Aortic smooth muscle cell (primary cell): ENCODE measurements at places on chromosomes 12 and 14. TPM values are rescaled to one million over a fixed set of nuclear protein-coding genes. Genes with fewer than 3 reads are reported as not detected.

Gene C14orf180
- not detected in 2 replicates for total RNA-seq

Gene IQSEC3
- total RNA-seq: under 0.01 TPM in 2 replicates

Gene SLC10A1
- total RNA-seq: not detected in 2 replicates

Gene KRT75
- not detected in 2 replicates for total RNA-seq

Gene NFATC4
- total RNA-seq: 32.8 and 34.5 TPM in 2 replicates

Gene IL23A
- total RNA-seq: 0.12 TPM in 1 of 2 replicates, not detected in the other

Gene CCDC184
- 0.19 and 0.53 TPM in 2 replicates for total RNA-seq

Gene TCL1B
- not detected in 2 replicates for total RNA-seq

Gene CCDC196
- not detected in 2 replicates for total RNA-seq

Gene KLRD1
- 0.06 and 0.13 TPM in 2 replicates for total RNA-seq

Gene NXPH4
- 1.2 and 1.5 TPM in 2 replicates for total RNA-seq

Gene KRT80
- 0.13 and 0.62 TPM in 2 replicates for total RNA-seq

Gene KLRC1
- not detected in 2 replicates for total RNA-seq

Gene RBP5
- total RNA-seq: 0.19 TPM in 1 of 2 replicates, not detected in the other

Gene PROX2
- total RNA-seq: not detected in 2 replicates

Gene AP1G2
- 3.2 and 4.2 TPM in 2 replicates for total RNA-seq

Gene ACSS3
- 27.7 and 33.6 TPM in 2 replicates for total RNA-seq

Gene COX8C
- total RNA-seq: not detected in 2 replicates

Gene ALDH2
- total RNA-seq: 16.1 and 23.4 TPM in 2 replicates

Gene VRTN
- total RNA-seq: not detected in 2 replicates

Gene KLHDC1
- total RNA-seq: 2.2 and 3.8 TPM in 2 replicates

Gene NRDE2
- 9.3 and 11.1 TPM in 2 replicates for total RNA-seq

Gene CLIP1
- 57.4 and 63.4 TPM in 2 replicates for total RNA-seq

Gene PLA2G1B
- total RNA-seq: 0.25 TPM in 1 of 2 replicates, not detected in the other

Gene CACNA1C
- 5.8 and 13.9 TPM in 2 replicates for total RNA-seq

Gene SLC38A4
- 0.26 and 0.37 TPM in 2 replicates for total RNA-seq
